ENCODE measurements at places on chromosomes 6 and 20.
A peak's percentile ranks its signal among the peaks of the same experiment; 100 is the strongest.

GRCh38 chr6:35018182-35018519, 123.0 kb downstream of the TCP11 start:
- DNase-seq = no peak

GRCh38 chr6:52331793-52332457, 30.0 kb upstream of the PAQR8 start:
- DNase-seq = peak; percentile 27

- DNase-seq = no peak
These were observed 144.7 kb downstream of the ALDH8A1 start for GRCh38 chr6:134805168-134805567.

DNA sequence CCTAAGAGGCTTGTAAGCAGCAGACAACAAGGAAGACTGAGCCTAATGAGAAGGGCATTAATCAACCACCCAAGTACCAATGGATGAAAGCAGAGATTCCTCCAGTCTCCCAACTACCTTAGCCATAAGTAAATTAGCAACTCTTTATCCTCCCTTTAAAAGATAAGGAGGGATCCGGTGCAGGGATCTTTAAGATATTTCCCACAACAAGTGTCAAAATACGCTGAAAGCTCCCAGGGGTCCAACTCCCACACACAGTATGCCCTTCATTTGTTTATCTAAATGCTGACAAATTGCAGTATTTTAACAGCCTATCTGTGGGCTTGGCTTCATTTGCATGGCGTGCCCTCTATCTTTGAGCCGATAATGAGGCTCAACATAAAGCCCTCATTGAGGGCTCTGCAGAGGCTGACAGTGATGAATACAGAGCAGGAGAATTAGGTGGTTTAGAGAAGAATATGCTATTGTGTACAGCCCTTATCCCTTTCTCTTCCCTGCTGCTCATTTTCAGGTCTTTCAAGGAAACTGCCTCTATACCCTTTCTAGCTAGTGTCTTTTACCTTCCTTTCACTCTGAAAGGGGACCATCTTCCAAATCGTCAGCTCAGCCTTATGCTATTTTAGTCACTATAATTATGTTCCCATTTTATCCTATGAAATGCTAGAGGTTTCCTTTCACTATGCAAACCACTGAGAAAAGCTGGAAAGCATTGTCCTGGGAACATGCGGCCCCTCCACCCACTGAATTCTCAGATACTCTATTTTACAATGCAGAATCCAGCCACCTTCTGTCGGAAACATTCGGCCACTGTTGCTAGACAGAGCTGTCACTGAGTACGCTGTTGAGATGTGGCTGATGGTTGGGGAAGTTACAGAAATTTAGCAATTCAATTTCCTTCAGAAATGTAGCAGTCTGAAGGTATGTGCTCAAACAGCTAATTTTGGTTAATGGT, 575.2 kb upstream of the JAG1 start:
- DNase-seq = peak; percentile 62

DNA sequence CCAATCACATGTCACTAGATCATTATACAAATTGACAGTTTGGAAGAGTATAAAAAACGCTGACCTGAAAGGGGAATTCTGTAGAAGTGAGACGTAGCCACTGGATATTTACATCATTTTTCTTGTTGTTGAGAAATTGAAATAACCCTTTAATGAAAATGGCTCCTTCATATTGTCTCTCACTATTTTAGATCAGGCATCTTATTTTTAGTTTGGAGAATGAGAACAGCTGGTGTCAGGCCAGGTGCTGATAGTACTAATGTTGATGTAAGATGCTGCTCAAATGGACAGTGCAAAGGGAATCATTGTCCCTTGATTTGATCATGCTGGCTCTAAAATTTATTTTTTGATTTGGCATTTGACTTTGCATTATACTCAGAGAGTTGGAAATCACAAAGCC, 17.4 kb downstream of the NKAIN2 start:
- DNase-seq = no peak

DNA sequence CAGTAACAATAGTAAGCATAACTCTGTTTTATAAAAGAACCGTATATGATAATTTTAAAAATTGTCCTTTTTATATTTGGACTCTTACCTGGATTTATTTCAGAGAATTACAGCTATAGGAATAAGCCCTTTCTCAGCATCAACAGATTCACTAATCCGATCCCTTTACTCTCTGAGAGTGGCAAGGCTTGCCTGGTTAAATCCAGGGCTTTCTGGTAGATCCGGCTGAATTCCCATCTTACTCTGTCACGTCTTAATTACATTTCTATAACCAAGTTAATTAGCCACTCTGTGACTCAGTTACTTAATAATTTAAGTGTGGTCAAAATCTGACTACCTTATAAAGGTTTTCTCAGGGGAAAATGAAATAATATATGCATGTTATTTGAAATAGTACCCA, 294.7 kb downstream of the FRK start:
- DNase-seq = peak; percentile 47

DNA sequence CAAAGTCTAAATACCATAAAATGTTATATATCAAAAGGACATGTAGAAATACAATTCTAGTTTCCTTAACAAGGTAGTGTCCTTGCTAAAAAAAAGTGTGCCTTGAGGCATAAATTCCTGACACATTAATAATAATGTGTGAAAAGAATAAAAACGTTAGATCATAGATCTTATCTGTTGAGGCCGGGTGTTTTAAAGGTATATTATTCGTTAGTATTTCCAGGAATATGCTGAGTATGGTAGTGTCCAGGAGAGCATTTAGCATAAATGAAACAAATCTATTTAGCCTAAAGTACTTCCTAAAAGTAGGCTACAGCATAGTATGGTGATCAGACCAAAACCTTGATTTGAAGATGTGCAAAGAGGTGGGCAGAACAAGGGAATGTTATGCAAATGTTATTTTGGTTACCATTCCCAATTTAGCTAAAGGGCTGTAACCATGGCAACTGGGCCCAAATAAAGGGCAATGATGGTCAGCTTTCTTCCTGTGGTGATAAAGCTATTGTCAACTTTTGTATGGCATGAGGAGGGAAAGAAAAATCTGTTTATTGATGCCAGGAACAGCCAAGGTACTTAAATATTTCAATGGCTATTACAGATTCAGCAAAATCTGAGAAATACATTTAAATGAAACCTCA, 18.9 kb downstream of the MKKS start:
- no peak for DNase-seq

GRCh38 chr6:119129968-119130484, 51.6 kb upstream of the FAM184A start:
- no peak for DNase-seq

GRCh38 chr6:44446626-44447300, 59.3 kb downstream of the CDC5L start:
- DNase-seq = no peak

DNA sequence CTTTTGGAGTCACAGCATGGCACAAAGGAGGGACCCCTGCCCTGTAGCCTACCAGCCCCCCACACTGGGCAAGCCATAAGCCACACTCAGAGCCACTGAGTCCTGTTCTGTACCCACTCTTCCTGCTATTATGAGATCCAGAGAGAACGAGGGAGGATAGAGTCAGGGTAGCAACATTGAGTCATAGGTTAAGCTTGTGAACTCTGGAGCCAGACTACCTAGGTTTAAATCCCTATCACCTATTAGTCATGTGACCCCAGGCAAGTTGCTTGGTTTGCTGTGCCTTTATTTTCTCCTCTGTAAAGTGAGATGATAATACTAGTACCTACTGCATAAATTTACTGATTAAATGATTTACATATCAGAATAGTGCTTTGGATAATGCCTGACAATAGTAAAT, 540 bp downstream of the CNBD2 start:
- no peak for DNase-seq

DNA sequence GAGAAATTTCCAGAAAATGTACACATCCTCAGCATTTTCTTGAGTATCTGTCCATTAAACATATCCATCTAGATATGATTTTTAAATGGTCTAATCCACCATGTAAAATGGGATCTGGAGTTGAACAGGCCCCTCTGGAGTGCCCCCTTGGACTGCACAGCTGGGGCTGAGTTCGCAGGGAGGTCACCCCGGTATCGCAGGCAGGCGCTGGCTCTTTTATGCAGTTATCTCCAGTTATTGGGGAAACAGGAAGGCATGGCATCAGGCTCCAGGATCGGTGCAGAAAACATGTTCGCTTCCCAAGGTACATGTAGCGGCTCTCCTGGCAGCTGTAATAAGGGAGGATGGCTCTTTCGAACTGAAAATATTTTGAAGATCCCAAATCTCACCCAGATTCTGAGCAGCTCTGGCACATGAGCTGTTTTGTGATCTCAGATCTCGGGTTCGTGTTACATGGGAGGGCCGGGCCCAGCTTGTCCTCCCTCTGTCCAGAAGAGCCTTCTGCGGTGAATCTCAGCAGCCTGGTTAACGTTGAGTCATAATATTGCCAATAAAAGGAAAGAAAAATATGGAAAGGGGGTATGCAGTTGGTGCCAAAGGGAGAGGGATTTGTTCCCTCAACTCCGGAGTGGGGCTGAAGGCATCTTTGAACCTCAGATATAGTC, 167.7 kb downstream of the EYA2 start:
- DNase-seq = no peak

DNA sequence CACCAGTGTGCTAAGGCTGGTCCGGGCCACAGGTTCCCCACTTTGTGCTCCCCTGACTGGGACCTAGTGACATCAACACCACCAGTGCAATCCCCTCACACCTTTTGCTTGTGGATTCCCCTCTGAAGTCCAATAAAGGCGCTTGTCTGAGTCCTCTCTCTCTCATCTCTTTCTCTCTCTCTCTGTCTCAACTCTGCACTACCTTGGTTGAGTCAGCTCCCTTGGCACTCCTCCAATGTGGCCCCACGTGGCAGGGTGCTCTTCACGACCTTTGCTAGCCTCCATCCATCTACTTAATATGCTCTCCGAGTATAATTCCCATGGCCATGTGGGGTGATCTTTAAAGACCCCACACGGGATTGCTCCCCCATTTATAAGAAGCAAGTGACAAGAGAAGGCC, 385.0 kb downstream of the CD83 start:
- DNase-seq = no peak

- no peak for DNase-seq
These were observed 122.9 kb downstream of the FAM120B start for GRCh38 chr6:170429450-170429849.

GRCh38 chr6:146870760-146871159, 272.0 kb downstream of the ADGB start:
- DNase-seq = no peak

DNA sequence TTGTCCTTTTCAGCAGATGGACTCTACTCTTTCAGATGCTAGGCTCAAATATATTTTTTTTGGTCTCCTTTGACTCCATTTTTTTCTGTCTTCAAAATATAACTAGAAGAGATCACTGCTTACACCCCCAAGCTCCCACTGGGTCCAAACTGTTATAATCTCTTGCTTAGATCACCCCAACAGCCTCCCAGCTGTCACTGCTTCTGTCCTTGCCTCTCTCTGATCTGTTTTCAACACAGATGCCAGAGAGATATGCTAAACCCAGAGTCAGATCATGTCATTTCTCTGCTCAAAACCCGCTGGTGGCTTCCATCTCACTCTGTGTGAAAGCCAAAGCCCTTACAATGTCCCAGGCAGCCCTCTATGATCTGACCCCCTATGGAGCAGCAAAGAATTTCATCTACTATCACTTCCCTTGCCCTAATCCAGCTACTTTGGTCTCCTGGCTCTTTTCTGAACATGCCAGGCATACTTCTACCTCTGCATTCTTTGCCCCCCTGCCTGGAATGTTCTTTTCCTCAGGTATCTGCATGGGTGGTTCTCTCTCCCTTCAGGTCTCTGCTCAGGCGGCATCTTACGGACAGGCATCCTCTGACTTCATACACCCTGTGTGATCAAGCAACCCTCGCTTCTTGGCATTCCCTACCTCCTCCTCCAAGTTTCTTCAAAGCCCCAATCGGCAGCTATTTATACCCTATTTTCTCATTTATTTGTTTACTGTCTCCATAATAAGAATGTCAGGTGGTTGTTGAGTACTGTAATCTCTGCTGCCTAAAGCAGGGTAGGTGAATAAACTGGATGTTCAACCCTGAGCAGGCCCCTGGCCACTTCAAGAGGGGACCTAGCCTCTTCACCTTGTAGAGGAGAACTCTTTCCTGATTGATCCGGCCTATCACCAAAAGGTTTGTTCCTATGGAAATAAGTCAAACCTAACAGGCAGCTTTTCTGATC, 43.6 kb upstream of the SLC4A11 start:
- no peak for DNase-seq

- DNase-seq = peak; percentile 54
These were observed 80.5 kb downstream of the SMPDL3A start for GRCh38 chr6:122869437-122870024.

- no peak for DNase-seq
These were observed 196.7 kb upstream of the KCNQ5 start for GRCh38 chr6:72425003-72425681.

GRCh38 chr20:15113144-15113773, 775.8 kb upstream of the FLRT3 start:
- no peak for DNase-seq

GRCh38 chr6:25229671-25230321, 49.4 kb upstream of the CARMIL1 start:
- DNase-seq = no peak

- DNase-seq = no peak
These were observed 203.7 kb upstream of the RSPO3 start for GRCh38 chr6:126914801-126915200.

DNA sequence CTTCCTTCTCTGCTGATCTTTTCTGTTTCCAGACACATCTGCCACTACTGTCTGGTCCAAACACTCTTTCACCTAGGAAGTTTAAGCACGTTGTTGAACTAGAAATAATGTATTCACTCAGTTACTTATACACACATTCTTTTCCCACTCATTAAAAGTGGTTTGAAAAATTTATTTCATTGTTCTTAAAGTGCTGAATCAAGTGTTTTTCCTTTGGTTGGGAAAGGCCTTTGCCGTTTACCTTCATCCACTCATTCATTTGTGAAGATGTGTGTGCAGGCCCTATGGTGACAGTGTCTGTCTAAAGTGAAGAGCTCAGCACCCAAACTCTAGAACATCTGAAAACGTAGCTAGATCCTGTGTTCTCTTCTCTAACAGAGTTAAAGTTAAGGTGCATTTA, 64.2 kb upstream of the AGPAT4 start:
- DNase-seq = no peak

DNA sequence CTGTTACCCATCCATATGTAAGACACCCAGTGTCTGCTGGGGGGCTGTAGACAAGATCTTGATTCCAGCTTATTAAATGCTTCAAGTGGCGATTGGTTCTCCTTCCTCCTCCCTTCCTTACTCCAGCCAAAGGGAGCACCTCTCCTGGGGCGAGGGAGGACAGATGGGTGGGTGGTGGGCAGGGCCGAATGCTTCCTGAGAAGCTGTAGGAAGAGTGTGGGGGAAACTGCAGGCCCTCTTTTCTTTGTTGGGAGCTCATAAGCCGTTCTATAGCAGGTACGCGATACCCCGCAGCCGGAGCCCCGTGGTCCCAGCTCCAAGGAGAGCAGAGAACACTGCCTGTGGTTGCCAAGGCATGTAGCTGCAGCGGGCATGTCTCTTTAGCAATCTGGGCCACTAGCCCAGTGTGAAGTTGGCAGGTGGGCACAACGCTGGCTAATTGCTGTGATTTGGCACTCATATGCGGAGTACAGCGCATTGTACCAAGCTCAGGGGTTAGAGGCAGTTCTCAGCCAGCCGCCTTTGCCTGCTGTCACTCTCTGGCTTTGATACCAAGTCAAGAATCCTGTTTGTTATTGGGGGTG, 14.7 kb upstream of the KCNG1 start:
- DNase-seq = no peak

GRCh38 chr6:3960754-3961361, 111.7 kb downstream of the FAM50B start:
- no peak for DNase-seq

- DNase-seq = no peak
These were observed 97.8 kb upstream of the PCSK2 start for GRCh38 chr20:17129089-17129488.

Measured in WERI-Rb-1 (cell line).